ENCODE measurements at places on chromosomes 2 and 18.
A peak's percentile ranks its signal among the peaks of the same experiment; 100 is the strongest.

GRCh38 chr2:60302377-60303126 lies 250.9 kb downstream of the BCL11A start:
- DNase-seq, result no peak

DNA sequence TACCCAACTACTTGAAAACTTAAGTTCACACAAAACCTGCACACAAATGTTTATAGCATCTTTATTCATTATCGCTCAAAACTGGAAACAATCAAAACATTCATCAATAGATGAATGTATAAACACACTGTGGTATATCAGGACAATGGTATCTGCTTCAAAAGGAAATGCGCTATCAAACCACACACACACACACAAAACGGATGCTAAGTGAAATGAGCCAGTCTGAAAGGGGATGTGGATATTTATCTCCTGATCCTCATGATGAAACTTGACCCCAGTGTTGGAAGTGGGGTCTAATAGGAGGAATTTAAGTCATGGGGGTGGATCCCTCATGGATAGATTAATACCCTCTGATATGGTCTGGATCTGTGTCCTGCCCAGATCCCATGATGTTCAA lies 22.0 kb downstream of the PDCL3 start:
- DNase-seq, result no peak

GRCh38 chr2:45450634-45451033 lies 160.4 kb downstream of the SRBD1 start:
- DNase-seq, result no peak

- DNase-seq, result peak; percentile 58
These were observed at the start of gene FMNL2 for GRCh38 chr2:152335016-152335725. Gene FMNL2, plus strand, starts transcription at chr2:152335174.

DNA sequence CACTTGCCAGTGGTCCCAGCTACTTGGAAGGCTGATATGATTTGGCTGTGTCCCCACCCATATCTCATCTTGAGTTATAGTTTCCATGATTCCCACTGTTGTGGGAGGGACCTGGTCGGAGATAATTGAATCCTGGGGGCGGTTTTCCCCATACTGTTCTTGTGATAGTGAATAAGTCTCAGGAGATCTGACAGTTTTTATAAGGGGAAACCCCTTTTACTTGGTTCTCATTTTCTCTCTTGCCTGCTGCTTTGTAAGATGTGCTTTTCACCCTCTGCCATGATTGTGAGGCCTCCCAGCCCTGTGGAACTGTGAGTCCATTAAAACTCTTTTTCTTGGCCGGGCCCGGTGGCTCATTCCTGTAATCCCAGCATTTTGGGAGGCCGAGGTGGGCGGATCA lies 265.4 kb upstream of the SPOPL start:
- no peak for DNase-seq
